Stimulated activated CD8-positive, alpha-beta memory T cell treated with anti-CD3 and anti-CD28 coated beads, Interleukin-15, amount 100 ng/mL, for 24 hours (primary cell): ENCODE measurements at places on chromosomes 5 and 9.

GRCh38 chr5:112417931-112418658, 982 bp downstream of the EPB41L4A start:
- no peak for DNase-seq

GRCh38 chr9:36479101-36479500, 79.0 kb upstream of the RNF38 start:
- DNase-seq = no peak

GRCh38 chr9:16728137-16728508, 142.3 kb downstream of the BNC2 start:
- DNase-seq = no peak

DNA sequence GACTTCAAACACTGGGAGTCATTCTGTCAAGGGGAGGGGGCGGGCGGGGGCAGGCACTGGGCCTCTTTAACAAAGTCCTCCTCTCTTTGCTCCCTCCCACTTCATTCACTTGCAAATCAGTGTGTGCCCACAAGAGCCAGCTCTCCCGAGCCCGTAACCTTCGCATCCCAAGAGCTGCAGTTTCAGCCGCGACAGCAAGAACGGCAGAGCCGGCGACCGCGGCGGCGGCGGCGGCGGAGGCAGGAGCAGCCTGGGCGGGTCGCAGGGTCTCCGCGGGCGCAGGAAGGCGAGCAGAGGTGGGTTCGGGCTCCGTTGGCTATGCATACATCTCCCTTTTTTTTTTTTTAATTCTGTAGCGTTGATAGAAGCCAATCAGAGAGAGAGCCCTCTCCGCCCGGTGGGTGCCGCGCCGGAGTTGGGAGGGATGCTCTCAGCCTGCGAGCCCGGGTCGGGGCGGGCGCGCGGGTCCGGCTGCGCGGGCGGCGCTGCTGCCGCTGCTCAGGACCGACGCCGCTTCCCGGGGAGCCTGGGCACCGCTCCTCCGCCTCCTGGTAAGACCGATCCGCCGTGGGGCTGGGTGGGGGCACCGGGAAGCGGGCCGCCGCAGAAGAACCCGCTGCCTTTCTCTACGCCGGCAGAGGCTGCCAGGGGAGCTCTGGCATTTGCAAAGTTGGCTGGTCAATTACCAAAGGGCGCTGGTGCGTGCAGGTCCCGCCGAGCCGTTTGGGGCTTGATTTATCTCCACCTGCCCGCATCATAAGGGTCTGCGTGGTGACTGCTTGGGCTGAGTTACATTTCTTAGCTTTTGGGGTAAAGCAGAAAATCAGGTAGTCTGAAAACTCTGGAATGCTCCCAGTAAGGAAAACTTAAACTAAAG, at the start of gene CDH6:
CDH6 (plus strand) TSS at position 96 of the 877 bp plus-strand sequence. CDS start 73,788 bp downstream, outside the sequence.
- DNase-seq = no peak

DNA sequence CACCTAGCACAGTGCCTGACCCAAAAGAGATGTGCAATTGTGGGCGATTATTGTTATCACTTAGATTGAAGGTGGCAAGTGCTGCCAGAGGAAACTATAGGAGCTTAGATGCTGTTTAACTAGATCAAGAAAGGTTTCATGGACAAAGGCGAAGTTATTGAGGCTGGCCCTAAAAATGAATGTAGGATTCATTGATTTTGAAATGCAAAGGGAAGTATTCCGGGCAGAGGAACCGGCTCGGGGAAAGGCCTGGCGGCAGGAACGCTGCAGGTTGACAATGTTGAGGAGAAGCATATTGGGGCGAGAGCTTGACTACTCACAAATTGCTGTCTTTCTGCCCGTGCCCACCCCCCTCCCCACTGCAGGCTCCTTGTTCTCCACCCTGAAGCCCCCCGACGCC, 37.4 kb upstream of the TTC1 start:
- no peak for DNase-seq

- DNase-seq = no peak
Measured at GRCh38 chr5:115815006-115815692, 1.3 kb downstream of the CDO1 start.

DNA sequence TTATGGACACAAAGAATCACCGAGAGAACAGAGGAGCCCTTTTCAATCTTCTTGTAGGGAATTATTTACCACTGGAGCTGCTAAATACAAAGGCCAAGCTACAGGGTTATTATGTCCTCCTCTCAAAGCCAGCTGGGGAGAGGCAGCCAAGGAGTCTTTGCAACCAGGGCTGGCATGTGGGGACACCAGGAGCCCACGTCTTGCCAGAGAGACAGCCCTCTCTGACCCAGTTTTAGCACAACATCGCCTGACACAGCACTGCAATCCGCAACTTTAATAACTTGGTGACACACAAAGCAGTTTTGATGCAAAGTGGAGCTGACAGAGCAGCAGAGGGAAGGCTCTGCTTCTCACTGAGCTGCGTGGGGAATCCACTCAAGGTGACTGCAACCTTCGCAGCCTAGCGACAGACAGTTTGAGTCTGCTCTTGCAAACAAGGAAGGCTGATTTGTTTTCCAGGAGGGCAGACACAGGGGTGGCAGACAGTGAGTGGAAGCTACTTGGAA, 33.6 kb downstream of the TLR4 start:
- DNase-seq = no peak

- no peak for DNase-seq
Measured at GRCh38 chr5:1000329-1000728, 8.3 kb upstream of the NKD2 start.

- no peak for DNase-seq
Measured at GRCh38 chr5:132675936-132676689, 2.3 kb downstream of the IL4 start.

DNA sequence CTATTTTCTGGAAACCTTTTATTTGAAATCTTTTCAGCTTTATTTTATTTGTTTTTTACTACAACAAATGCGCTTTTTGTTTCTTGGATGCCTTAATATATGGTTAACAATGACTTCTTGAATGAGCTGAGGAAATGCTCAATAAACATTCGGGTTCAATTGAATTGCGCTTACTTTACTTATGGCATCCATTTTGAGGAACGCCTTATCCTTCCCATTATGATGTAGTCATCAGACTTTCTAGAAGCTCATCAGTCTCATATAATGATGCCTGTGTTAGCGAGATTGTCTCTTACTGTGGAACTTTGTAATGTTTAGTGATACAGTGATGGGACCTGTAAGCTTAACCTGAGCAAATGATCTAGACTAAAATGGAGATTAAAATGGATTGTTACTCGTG, 916 bp downstream of the SHLD3 start:
- no peak for DNase-seq

- no peak for DNase-seq
Measured at GRCh38 chr5:25862276-25862675, 1176.1 kb downstream of the CDH9 start.
